Naive thymus-derived CD4-positive, alpha-beta T cell (primary cell): ENCODE measurements at places on chromosomes 2 and 18.

DNA sequence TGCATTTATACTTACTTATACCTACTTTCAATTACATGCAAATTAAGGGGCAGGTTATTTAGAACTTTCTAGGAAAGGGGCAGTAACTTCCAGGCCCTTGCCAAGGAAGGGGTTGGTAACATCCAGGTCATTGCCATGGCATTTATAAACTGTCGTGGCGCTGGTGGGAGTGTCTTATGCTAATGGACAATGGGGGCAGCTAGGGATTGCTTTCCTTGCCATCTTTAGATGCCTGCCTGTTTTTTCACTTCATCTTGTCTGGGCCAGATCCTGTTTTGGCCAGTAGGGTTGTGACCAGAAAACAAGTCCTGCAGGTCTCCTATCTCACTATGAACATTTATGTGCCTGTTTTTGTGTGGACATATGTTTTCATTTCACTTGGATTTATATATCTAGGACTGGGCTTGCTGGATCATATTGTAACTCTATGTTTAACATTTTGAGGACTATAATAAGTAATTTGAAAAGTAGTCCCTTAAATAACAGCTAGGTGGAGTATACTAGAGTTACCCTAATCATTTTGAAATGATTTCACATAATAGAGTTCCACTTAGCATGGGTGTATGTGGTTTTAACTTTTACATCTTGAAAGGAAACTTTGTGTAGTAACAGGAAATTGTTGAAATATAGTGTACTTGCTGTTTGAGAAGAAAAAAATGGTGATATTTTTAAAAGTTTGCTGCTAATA lies 56.1 kb downstream of the LCLAT1 start:
- peaks cover 28% of the 10 kb centered on the region for H3K4me1 ChIP-seq
- no peak overlapping the region for H3K4me3 ChIP-seq
- peak overlapping the region; percentile 49 for H3K27ac ChIP-seq
- peak; percentile 35 for DNase-seq

- H3K36me3 ChIP-seq: no peaks in the 10 kb centered on the region
- no peaks in the 10 kb centered on the region for H3K4me1 ChIP-seq
- no peaks in the 10 kb centered on the region for H3K27me3 ChIP-seq
These were observed 138.9 kb downstream of the MREG start for GRCh38 chr2:215874418-215874817.

DNA sequence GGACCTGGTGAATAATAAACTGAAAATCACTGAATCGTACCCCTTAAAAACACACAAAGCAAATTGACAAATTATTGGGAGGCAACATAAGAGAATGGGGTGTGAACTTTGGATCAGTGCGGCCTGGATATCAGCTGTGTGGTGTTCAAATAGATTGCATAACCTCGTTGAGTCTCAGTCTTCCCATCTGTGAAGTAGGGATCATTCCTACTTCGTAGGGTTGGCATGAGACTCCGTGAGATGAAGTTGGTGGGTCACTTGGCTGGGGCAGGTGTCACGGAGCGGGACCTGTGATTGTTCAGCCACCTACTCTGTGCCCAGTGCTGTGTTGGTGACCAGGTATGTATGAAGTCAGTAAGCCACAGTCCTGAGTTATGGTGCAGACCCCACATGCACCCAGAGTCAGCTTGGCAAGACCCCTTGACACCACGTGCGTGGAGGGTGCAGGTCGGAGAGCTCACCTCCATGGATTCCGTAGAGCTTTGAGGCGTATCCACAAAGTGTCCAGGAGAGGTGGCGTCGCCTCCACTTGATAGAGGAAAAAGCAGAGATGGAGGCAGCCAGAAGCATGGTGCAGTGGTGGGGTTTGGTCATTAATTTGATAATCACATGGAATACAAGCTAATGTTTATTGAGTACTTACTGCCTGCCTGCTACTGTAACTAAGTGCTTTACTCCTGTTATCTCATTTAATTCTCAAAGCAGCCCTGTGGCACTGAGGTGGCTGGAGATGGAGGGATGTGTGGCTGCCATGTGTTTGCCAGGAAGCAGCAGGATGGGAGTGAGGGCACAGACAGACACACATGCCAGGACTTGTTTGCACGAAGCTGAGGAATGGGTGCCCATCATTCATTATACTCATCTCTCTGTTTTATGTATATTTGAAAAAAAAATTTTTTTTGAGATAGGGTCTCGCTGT lies 35.8 kb downstream of the HPCAL1 start:
- H3K27me3 ChIP-seq: no peaks in the 10 kb centered on the region
- H3K4me3 ChIP-seq: no peak overlapping the region
- no peak for DNase-seq

GRCh38 chr2:68237404-68237803 lies 14.9 kb downstream of the PPP3R1 start:
- H3K4me1 ChIP-seq: peaks cover 54% of the 10 kb centered on the region
- H3K4me3 ChIP-seq: no peak overlapping the region
- DNase-seq: no peak
- no peaks in the 10 kb centered on the region for H3K27me3 ChIP-seq
- peak overlapping the region; percentile 41 for H3K27ac ChIP-seq
- no peaks in the 10 kb centered on the region for H3K36me3 ChIP-seq

GRCh38 chr18:34633368-34633767 lies 76.7 kb upstream of the DTNA start:
- H3K27ac ChIP-seq: no peak overlapping the region
- no peaks in the 10 kb centered on the region for H3K36me3 ChIP-seq

GRCh38 chr2:157261199-157261782 lies 3.8 kb downstream of the GALNT5 start:
- no peak overlapping the region for H3K27ac ChIP-seq
- H3K36me3 ChIP-seq: no peaks in the 10 kb centered on the region
- no peak overlapping the region for H3K4me3 ChIP-seq
- no peaks in the 10 kb centered on the region for H3K27me3 ChIP-seq
- no peaks in the 10 kb centered on the region for H3K4me1 ChIP-seq
- DNase-seq: no peak

DNA sequence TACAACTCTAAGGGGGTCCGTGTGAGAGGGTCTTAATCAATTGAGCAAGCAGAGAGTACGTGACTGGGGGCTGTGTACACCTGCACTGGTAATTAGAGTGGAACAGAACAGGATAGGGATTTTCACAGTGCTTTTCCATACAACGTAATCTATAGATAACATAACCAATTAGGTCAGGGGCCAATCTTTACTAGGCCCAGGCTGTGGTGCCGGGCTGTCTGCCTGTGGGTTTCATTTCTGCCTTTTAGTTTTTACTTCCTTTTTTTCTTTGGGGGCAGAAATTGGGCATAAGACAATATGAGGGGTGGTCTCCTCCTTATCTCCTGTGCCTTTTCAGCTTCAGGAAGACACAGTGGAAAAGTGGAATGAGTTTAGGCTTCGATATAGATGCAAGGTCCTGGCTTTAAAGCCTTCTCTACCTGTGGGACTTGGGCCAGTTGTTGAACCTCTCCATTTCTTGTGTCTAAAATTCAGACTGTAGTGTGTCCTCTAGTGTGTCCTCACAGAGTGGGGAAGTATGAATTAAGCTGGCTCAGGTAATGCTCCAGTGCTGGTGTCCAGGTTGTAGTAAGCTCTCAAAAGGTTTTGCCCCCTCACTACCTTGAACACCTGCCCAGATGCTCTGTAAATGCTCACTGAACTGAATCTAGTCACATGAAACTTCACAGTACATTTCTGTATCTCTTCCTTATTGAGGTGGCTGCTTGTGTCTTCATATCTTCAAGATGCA lies 422.8 kb downstream of the SETBP1 start:
- no peaks in the 10 kb centered on the region for H3K27me3 ChIP-seq
- no peak overlapping the region for H3K27ac ChIP-seq
- DNase-seq: no peak
- no peak overlapping the region for H3K4me3 ChIP-seq
- H3K36me3 ChIP-seq: no peaks in the 10 kb centered on the region

DNA sequence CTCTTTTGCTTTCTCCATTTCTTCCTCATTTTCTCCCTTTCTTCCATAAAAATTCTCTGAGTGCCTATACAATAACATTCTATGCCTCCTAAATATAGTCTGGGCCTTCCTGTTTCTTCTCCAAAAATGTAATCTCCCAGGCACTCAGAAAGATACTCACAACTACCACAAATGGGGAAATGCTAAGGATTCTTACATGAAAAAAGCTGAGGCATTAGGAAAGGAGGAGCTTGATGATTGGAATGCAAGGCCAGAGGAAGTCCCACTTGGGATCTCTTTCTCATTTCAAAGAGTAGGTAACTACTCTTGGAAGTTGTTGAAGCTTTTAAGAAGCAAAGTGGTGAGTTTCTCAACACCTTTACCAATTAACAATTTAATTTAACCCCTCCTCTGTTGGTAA lies 3.4 kb downstream of the VSNL1 start:
- no peaks in the 10 kb centered on the region for H3K4me1 ChIP-seq
- no peak overlapping the region for H3K4me3 ChIP-seq

GRCh38 chr18:4352746-4353551 lies 102.2 kb downstream of the DLGAP1 start:
- H3K27ac ChIP-seq: no peak overlapping the region
- H3K4me1 ChIP-seq: no peaks in the 10 kb centered on the region
- H3K4me3 ChIP-seq: no peak overlapping the region

DNA sequence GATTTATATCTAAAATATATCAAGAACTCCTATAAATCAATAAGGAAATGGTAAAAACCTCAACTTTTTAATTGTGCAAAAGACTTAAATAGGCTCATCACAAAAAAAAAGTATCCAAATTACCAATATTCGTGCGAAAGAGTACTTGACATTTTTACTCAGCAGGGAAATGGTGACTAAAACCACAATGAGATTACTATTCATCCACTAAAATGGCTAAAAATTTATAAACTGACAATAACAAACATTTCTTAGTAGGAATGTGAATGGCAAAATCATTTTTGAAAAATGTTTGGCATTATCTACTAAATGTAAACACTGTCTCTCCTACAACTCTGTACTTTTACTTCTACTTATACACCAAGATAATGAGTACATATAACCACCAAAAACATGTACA lies 184.8 kb upstream of the RND3 start:
- no peaks in the 10 kb centered on the region for H3K36me3 ChIP-seq
- H3K4me3 ChIP-seq: no peak overlapping the region

DNA sequence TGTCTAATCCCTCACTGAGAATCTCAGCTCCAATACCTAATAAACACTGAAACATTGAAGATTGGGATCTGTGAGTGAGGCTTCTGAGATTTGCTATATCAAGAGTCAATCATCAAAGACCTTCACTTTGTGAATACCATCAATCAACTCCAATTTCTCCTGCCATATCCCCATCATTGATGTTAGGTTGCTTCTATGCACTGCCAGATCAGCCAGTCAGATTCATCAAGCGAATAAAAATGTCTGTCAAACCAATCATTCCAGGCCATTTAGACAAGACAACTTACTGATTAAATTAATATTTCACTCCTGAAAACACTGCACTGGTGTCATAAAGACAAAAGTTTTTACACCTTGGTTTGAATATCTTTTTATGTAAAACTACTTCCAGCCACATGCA lies 1295.5 kb upstream of the LRRTM1 start:
- no peaks in the 10 kb centered on the region for H3K36me3 ChIP-seq
- H3K4me1 ChIP-seq: no peaks in the 10 kb centered on the region
- H3K27me3 ChIP-seq: no peaks in the 10 kb centered on the region
- no peak overlapping the region for H3K27ac ChIP-seq

DNA sequence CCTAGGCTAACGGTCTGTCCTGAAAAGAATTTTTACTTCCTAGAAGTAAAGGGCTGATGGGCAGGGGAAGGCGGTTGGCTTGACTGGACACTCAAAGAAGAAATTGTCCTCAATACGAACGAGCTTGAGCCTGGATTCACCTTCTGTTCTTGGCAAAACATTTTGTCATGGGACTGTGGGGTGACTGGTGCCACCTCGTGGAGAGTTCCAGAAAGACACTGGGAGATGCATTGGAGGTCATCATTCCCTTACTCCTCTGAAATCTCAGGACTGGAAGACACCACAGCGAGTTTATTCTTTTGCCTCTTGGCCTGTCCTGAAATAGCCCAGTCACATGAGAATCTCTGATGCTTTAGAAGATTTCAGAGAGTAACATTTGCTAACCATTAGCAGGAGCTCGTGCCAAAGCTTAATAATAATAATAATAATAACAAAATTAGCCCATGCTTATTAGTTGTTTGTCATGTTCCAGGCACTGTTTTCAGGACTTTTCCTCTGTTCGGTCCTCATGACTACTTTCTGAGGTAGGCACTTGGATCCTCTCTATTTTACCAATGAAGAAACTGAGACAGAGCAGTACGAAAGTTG lies 44.5 kb downstream of the TMEM182 start:
- no peak overlapping the region for H3K27ac ChIP-seq
- no peaks in the 10 kb centered on the region for H3K36me3 ChIP-seq
- no peak overlapping the region for H3K4me3 ChIP-seq
- DNase-seq: peak; percentile 12
- H3K4me1 ChIP-seq: peaks cover 8% of the 10 kb centered on the region

GRCh38 chr18:32319084-32319483 lies 129.2 kb downstream of the MEP1B start:
- H3K4me1 ChIP-seq: no peaks in the 10 kb centered on the region
- no peak overlapping the region for H3K4me3 ChIP-seq
- no peaks in the 10 kb centered on the region for H3K27me3 ChIP-seq
- H3K27ac ChIP-seq: no peak overlapping the region

GRCh38 chr2:125935559-125935958 lies 720.4 kb upstream of the GYPC start:
- H3K27ac ChIP-seq: no peak overlapping the region
- no peaks in the 10 kb centered on the region for H3K36me3 ChIP-seq
- no peak for DNase-seq
- no peaks in the 10 kb centered on the region for H3K4me1 ChIP-seq

GRCh38 chr2:118055512-118056164 lies 32.6 kb upstream of the INSIG2 start:
- H3K27ac ChIP-seq: no peak overlapping the region
- no peaks in the 10 kb centered on the region for H3K36me3 ChIP-seq
- no peak for DNase-seq
- H3K27me3 ChIP-seq: no peaks in the 10 kb centered on the region

- H3K4me1 ChIP-seq: no peaks in the 10 kb centered on the region
- no peak overlapping the region for H3K27ac ChIP-seq
- no peak for DNase-seq
- H3K4me3 ChIP-seq: no peak overlapping the region
- H3K36me3 ChIP-seq: no peaks in the 10 kb centered on the region
These were observed 119.8 kb downstream of the KYNU start for GRCh38 chr2:142997231-142997630.

- H3K27ac ChIP-seq: no peak overlapping the region
- H3K27me3 ChIP-seq: no peaks in the 10 kb centered on the region
- DNase-seq: no peak
- no peak overlapping the region for H3K4me3 ChIP-seq
- H3K4me1 ChIP-seq: no peaks in the 10 kb centered on the region
- no peaks in the 10 kb centered on the region for H3K36me3 ChIP-seq
These were observed 13.5 kb downstream of the GAD1 start for GRCh38 chr2:170830166-170830565.

- H3K4me1 ChIP-seq: no peaks in the 10 kb centered on the region
- H3K4me3 ChIP-seq: no peak overlapping the region
- no peaks in the 10 kb centered on the region for H3K27me3 ChIP-seq
- no peak overlapping the region for H3K27ac ChIP-seq
These were observed 47.8 kb downstream of the ZNF804A start for GRCh38 chr2:184646177-184646576.

GRCh38 chr2:3154700-3155099 lies 222.9 kb downstream of the EIPR1 start:
- H3K27ac ChIP-seq: no peak overlapping the region
- no peaks in the 10 kb centered on the region for H3K36me3 ChIP-seq
- no peaks in the 10 kb centered on the region for H3K4me1 ChIP-seq
- no peaks in the 10 kb centered on the region for H3K27me3 ChIP-seq

GRCh38 chr2:40886100-40886499 lies 434.2 kb upstream of the SLC8A1 start:
- H3K27ac ChIP-seq: no peak overlapping the region
- H3K4me1 ChIP-seq: no peaks in the 10 kb centered on the region
- no peak for DNase-seq
- no peak overlapping the region for H3K4me3 ChIP-seq
